Testis (tissue), 5 donors: ENCODE measurements at places on chromosomes 5 and 9.
A peak's percentile ranks its signal among the peaks of the same experiment; 100 is the strongest.

DNA sequence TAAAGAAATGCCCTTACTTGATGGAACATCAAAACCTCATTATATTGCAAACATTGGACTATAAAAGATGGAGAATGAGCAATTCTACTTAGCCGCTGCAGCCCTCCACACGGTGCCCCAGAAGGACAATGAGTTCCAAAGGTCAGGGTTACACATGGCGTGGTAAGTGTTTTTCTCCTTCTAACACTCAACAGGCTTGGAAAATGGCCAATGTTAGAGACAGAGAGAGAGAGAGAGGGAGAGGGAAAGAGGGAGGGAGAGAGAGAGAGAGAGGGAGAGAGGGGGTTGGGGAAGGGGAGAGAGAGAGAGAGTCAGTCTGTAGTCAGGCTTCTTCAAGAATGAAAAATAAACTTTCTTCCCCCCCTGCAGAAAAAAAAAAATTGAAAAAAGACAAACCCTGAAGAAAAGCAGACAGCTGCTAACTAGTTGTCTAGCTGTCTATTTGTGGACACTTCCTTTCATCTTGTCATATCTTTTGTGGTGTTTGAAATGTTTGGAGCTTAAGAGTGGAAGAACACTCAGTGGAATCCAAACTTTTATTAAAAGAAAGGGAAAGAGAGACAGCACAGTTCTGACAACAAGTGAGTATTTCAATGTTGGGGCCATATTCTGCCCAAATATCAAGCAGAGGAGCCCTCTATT, 324.8 kb downstream of the TMEM38B start:
- DNase-seq: peak; percentile 17

GRCh38 chr9:135021393-135021789, 66.1 kb upstream of the OLFM1 start:
- DNase-seq: no peak

GRCh38 chr9:135665795-135666189, 2.7 kb downstream of the LCN9 start:
- no peak for DNase-seq

- no peak for DNase-seq
These were observed 1234.8 kb upstream of the C9orf72 start for GRCh38 chr9:28808042-28808441.

DNA sequence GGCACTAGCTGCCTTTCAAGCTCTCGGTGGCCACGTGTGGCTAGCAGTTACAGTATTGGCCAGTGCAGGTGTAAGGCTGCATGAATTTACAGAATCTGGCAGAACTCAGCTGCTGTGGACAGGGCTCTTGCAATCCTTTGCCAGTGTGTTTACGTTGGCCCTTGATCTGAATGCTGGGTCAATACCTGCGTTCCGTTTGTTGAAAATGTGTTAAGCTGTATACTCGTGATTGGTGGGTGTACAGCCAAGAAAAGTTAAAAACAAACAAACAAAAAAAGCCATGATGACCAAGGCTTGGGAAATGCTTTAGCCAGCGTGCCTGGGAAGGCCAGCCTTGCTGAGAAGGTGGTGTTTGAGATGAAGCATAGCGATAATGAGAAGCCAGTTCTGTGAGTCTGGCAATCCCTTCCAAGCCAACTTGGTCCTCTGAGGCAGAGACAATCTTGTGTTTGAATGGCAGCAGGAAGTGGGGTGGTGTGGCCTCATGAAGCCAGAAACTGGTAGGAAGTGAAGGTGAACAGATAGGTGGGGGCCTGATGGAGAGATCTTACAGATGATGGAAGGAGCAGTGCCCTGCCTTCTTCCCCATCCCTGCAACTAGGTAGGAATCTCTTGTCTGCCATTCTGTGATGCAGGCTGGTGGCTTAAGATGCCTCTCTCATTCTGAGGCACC, 820 bp upstream of the CFAP90 start:
- no peak for DNase-seq

- no peak for DNase-seq
These were observed 318.1 kb upstream of the DAB2 start for GRCh38 chr5:39742916-39743315.

GRCh38 chr5:142726188-142726731, 40.4 kb upstream of the FGF1 start:
- DNase-seq: no peak

- DNase-seq: no peak
These were observed 2.6 kb upstream of the GRIN1 start for GRCh38 chr9:137136261-137136880.

DNA sequence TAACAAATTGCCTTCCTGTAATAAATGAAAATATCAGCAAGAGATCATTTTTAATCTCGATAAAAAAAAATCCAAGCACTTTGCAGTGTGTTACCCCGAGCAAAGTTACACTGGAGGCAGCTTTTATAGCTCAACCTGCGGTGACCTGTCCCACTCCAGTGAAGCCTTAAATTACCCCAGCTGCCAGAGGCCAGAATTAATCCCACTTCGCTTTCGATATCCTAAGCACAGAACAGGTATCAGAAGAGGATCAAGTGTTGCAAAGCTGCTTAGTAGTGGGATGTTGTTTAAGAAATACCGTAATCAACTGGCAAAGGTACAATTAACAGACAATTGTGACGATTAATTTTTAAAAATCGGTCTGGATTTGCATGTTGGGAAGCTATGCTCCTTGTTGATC, 314.0 kb downstream of the AGTPBP1 start:
- DNase-seq: no peak
